ENCODE measurements at places on chromosomes 12 and 14.

- no peak for DNase-seq
Measured at GRCh38 chr12:69969011-69969410, 144.0 kb downstream of the MYRFL start.

DNA sequence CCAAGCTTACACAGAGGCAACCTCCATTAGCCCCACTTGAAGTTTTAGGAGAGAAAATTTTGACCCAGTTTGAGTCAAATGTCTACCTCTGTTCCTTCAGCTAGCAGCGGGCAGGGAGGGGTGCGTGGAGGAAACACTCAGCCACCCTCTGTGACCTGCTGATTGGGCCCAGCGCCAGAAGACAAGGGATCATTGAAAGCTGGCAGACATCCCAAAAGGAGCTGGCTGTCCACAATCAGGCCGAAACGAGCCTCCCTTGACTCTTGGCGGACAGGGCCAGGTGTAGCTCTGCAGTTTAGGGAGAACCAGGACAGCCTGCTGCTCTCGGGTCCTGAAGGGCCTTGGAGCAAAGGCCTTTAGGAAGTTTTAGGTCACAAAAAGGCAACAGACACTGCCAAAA is 41.3 kb downstream of the CD9 start:
- no peak for DNase-seq

DNA sequence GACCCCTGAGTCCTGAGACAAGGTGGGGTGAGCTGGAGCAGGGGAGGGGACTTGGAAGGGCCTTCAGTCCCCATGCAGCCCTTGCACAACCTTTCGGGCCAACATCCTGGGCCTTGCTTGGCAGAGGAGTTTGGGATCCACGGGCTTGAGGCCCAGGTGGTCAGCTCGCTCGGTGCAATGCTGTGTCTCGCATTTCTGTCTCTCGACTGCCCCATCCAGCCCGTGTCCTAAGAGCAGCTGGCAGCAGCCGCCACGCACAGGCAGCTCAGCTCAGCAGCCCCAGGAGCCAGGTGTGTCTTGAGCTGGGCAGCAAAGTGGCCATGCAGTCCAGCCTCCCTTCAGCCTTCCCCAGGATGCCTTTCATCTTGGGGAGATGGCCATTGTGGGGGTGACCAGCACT is 10.8 kb downstream of the PACS2 start:
- no peak for DNase-seq

GRCh38 chr12:9406564-9407424 is 198.6 kb upstream of the PZP start:
- DNase-seq, result no peak
